ENCODE measurements at places on chromosomes 12 and 14.

- no peak for DNase-seq
These were observed 604 bp downstream of the HCFC2 start for GRCh38 chr12:104064842-104065427.

- no peak for DNase-seq
These were observed 60.9 kb downstream of the NAV3 start for GRCh38 chr12:77891518-77892147.

DNA sequence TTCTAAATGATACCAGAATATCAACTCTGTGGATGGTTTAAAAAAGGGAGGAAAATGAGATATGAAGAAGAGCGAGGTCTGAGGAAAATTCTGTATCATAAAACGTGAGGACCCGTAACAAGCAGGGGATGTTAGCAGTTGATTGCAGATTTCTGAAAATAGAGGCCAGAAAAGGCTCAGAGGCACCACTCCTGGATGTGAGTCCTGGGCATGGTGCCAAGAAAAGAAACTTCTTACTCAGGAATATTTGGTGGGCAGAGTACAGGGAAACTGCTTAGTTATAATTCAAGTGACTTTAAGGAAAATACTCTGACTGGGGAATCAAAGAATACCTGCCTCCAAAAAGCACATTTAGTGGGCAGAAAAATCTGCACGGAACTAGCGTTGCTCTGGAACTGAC is 85.5 kb downstream of the PRICKLE1 start:
- no peak for DNase-seq

DNA sequence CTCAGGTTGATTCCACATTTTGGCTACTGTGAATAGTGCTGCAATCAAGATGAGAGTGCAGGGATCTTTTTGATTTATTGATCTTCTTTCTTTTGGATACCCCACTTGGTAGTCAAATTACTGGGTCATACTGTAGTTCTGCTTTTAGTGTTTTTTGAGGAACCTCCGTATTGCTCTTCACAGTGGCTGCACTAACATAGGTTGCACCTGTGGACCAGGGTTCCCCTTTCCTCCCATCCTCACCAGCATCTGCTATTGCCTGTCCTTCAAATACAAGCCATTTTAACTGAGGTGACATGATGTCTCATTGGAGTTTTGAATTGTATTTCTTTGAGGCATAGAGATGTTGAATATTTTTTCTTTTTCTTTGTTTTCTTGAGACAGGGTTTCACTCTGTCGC is 152.5 kb upstream of the TMEM132C start:
- DNase-seq: no peak

DNA sequence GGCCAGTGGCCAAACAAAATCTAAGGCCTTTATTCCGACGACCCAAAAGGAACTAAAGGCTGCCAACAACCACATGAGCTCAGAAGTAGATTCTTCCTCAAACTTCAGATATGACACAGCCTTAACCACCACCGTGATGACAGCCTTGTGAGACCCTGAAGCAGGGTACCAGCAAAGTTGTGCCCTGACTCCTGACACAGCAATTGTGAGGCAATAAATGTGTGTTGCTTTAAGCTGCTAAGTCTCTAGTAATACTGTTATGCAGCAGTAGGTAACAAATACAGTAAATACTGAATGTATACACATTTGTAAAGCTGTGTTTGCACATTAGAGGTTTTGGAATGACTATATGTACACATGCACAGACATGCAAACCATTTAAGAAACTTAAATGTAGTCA is 10.7 kb upstream of the SLC6A13 start:
- DNase-seq: no peak
